Chondrocyte (in vitro differentiated cells): ENCODE measurements at places on chromosomes 11 and 22. TPM values are rescaled to one million over a fixed set of nuclear protein-coding genes. Genes with fewer than 3 reads are reported as not detected.
A peak's percentile ranks its signal among the peaks of the same experiment; 100 is the strongest.

OR2D2 gene
- not detected in 3 replicates for total RNA-seq

PANX3 gene
- total RNA-seq = not detected in 3 replicates

BIK gene
- not detected in 3 replicates for total RNA-seq

DNA sequence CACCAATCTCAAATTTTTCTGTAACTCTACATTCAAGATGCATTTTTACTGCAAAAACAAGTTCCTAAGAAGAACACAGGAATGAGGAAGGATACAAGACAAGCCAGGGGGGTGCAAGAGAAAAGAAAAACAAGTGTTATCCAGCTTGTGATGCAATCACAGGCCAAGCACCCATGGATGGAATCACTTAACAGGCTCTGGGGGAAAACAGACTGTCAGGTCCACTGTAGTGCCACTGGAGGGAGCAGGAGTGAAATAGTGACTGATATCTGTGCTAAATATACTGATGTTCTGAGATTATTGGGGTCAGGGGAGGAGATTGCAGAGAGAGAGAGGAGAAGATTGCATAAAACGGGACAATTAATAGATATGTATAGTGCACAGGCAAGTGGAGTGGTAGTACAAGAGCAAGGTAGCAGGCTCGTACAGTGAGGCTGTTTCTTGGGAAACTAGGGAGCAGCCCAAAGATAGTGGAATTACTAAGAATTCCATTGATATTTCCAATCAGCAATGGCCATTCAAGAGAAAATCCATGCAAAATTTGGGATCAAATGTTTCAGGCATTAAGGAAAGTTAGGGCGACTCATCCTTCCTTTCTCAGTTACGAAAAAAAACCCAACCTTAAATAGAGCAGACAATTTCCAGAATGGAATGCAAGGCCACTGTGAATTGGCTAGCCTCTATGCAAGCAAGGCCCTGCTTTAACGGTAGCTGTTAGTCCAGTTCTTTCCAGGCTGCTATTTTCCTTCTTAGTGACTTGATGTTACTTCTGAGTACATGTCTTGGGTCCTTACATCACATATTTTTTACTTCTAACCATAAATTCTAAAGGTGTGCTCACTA is 52.2 kb upstream of the CEP126 start:
- no peak for DNase-seq

GRCh38 chr11:126480015-126480409 is 124.5 kb downstream of the ST3GAL4 start:
- peak; percentile 38 for DNase-seq
